ENCODE measurements at places on chromosomes 6 and 20.
A peak's percentile ranks its signal among the peaks of the same experiment; 100 is the strongest.

DNA sequence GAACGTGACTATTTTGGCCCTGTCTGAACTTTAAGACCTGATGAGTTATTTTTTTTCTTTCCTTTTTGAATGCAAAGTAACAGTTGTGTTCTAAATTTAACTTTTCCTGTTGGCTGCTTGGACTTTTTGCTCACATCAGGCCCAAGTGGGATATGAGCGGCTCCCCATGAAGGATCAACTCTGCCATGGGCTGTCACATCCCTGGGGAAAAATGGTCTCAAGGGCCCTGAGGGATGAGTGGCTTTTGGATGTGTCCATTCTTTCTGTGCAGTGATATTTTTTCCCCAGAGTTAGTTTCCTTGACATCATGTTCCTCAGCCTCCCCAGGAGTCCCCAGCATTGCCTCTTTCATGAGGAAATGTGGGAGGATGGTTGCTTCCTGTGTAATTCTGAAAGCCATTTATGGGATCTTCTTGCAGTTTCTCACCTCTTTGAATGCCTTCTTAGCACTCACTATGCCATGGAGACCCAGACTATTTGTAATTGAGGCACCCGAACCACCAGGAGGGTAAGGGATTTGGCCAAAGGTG, 92.5 kb downstream of the SLC24A3 start:
- no peak overlapping the region for H3K27ac ChIP-seq
- H3K4me1 ChIP-seq, result peaks cover 7% of the 10 kb centered on the region
- no peaks in the 10 kb centered on the region for H3K36me3 ChIP-seq
- DNase-seq, result no peak
- no peaks in the 10 kb centered on the region for H3K27me3 ChIP-seq
- H3K4me3 ChIP-seq, result no peak overlapping the region

DNA sequence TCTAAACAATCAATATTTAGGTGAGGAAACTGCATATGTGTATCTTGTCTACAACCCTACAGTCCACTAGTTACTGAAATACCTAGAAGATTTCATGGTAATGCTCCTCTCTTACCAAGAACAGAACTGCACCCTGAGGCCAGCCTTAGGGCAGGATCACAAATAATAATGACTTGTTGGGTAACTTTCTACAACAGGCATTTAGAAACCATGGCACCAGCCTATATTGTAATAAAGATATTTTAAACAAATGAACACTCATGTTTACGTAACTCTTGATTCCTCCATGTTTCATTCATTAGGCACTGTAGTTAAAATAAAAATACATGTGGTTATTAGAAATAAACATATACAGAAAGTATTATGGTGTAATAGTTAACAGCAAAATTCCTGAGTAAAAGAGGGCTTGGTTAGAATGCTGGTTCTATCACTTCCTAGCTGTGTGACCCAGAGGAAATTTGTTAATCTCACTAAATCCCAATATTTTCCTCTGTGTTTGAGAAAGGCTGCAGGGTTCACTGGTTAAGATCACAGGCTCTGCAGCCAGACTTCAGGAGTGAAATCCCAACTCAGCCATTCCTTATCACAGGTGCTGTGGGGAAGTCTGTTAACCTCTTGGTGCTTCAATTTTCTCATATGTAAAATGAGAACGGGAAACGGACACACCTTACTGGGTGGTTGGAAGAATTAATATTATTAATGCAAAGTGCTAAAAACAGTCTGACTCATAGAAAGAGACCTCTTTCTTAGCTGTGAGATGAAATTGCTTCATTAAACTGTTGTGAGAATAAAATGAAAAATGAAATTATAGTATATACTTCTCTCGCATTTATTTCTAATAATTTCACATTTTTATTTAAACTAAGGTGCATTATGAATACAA, 8.5 kb downstream of the HMGN3 start:
- H3K27me3 ChIP-seq, result no peaks in the 10 kb centered on the region
- DNase-seq, result no peak
- H3K4me1 ChIP-seq, result no peaks in the 10 kb centered on the region
- peaks cover 17% of the 10 kb centered on the region for H3K36me3 ChIP-seq
- no peak overlapping the region for H3K27ac ChIP-seq
- H3K4me3 ChIP-seq, result no peak overlapping the region

GRCh38 chr20:59253779-59254319, 46.6 kb upstream of the EDN3 start:
- no peaks in the 10 kb centered on the region for H3K27me3 ChIP-seq
- H3K4me1 ChIP-seq, result peaks cover 18% of the 10 kb centered on the region
- peak overlapping the region; percentile 31 for H3K27ac ChIP-seq
- peaks cover 31% of the 10 kb centered on the region for H3K36me3 ChIP-seq
- DNase-seq, result no peak
- no peak overlapping the region for H3K4me3 ChIP-seq

DNA sequence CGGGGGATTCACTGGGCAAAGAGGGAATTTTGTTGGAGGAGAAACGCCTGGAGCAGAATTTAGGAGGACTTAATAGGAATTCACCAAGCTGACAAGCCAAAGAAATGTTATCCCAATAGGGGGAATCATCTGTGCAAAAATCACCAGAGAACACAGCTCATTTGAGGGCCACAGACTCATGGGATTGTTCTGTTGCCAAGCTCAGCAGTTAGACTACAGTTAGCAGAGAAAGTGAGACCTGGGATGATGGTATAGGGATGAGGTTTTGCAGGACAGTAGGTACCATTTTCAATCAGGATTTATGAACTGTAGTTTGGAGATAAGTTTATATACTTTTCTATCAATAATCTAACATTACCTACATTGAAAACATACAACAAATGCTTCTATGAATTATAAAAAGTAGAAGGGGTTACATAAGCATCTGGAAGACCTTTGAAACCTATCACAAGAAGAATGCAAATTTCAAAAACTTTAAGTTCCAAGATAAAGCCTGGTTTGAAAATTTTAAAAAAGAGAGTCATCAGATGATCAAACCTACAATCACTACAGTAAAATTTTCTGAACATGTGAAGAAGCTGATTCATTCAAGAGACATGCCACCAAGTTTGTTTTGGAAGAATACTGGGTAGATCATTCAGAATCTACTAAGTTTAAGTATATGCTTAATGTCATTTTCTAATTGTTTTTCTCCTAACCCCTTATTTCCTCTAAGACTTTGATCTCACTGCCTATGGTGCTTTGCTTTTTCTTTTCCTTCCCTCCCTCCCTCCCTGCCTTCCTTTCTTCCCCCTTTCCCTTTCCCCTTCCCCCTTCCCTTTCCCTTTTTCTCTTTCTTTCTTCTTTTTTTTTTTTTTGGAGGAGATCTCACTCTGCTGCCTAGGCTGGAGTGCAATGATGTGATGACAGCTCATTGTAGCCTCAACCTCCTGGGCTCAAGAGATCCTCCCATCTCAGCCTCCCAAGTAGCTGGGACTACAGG, 81.5 kb downstream of the KIF13A start:
- no peak overlapping the region for H3K4me3 ChIP-seq
- no peaks in the 10 kb centered on the region for H3K27me3 ChIP-seq
- H3K36me3 ChIP-seq, result peaks cover 3% of the 10 kb centered on the region

DNA sequence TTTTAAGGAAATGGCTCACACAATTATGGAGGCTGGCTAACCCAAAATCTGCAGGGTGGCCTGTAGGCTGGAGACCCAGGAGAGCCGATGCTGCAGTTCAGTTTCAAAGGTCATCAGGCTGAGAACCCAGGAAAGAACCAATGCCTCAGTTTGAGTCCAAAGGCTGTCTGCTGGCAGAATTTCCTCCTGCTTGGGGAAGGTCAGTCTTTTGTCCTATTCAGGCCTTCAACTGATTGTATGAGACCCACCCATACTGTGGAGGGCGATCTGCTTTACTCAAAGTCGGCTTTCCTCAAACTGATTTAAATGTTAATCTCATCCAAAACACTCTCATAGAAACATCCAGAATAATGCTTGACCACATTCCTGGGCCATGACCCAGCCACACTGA, 189.7 kb upstream of the CDYL start:
- no peak overlapping the region for H3K4me3 ChIP-seq
- no peaks in the 10 kb centered on the region for H3K4me1 ChIP-seq
- H3K27ac ChIP-seq, result no peak overlapping the region
- H3K27me3 ChIP-seq, result peaks cover 18% of the 10 kb centered on the region

- no peak overlapping the region for H3K4me3 ChIP-seq
- no peaks in the 10 kb centered on the region for H3K36me3 ChIP-seq
- no peak overlapping the region for H3K27ac ChIP-seq
- peaks cover 13% of the 10 kb centered on the region for H3K27me3 ChIP-seq
- DNase-seq, result no peak
Observed at GRCh38 chr6:170238741-170239565, 51.9 kb downstream of the DLL1 start.

DNA sequence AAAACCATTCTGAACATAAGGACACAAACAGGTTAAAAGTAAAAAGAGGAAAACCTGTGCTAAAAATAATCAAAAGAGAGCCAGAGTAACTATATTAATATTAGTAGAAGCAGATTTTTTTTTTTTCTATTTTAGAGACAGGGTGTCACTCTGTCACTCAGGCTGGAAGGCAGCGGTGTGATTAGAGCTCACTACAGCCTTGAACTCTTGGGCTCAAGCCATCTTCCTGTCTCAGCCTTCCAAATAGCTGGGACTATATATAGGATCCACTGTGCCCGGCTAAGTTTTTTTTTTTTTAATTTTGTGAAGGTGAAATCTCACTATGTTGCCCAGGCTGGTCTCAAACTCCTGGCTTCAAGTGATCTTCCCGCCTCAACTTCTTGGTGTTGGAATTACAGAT, 33.4 kb upstream of the PLN start:
- no peaks in the 10 kb centered on the region for H3K27me3 ChIP-seq
- no peak overlapping the region for H3K4me3 ChIP-seq
- peaks cover 6% of the 10 kb centered on the region for H3K4me1 ChIP-seq
- DNase-seq, result no peak
- H3K27ac ChIP-seq, result no peak overlapping the region

DNA sequence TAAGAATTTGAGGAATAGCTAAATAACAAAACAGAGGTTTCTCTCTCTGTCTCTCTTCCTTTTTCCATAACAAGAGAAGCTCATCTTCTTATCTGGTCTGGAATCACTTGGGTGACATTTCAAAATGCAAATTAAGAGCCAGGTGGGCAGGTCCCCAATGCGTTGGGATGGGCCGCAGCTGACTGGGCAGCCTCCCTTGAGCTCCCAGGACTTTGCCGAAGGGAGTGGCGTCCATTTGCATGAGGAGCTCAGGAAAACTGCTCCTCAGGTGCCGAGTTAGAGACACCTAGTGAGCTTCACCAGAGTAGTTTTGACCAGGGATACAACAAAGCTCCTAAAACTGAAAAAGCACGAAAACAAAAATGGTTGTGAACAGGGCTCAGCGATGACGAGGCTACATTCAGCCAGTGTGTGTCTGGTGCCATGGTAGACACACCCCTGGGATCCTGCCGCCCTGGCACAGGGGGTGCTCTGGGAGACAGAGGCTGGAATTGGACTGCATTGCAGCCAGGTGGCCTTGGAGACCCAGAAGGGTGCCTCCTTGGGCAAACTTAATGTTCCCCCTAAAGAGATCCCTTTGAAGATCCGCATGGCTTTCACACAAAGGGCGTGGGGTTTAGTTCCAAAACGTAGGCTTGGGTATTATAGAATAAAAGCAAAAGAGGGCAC, 13.5 kb upstream of the SERPINB6 start:
- H3K27me3 ChIP-seq, result peaks cover 26% of the 10 kb centered on the region
- no peak for DNase-seq
- peaks cover 18% of the 10 kb centered on the region for H3K4me1 ChIP-seq
- H3K36me3 ChIP-seq, result no peaks in the 10 kb centered on the region
- no peak overlapping the region for H3K27ac ChIP-seq

- H3K27ac ChIP-seq, result no peak overlapping the region
- H3K4me1 ChIP-seq, result no peaks in the 10 kb centered on the region
- no peaks in the 10 kb centered on the region for H3K27me3 ChIP-seq
- DNase-seq, result no peak
- H3K36me3 ChIP-seq, result no peaks in the 10 kb centered on the region
Observed at GRCh38 chr6:121823437-121823851, 388.0 kb downstream of the GJA1 start.

DNA sequence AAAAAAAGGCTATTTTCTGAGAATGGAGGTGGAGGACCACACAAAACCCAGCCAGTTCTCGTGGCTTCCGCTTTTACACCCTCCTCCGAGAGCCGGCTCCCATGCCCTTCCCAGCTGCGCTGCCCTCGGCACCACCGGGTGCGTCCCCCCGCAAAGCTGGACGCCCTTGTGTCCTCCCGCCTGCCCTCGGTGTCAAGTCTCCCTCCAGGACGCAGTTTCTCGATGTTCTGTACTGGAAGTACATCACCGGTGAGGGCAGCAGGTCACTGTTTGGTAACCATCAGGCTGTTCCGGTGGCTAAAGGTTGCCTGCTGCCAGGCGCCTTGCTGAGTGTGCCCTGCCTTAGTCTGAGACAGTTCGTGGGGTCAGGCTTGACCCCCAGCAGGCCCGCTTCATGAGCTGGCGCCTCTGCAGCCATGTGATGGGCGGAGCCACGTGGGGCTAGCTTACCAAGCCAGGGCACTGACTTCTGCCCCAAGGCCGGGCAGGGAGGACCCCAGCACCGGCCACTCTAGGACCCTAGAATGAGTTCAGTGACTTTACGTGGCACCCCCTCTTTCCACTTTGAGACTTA, 34.6 kb downstream of the RREB1 start:
- H3K27ac ChIP-seq, result no peak overlapping the region
- peak overlapping the region; percentile 46 for H3K4me3 ChIP-seq
- H3K36me3 ChIP-seq, result peaks cover 3% of the 10 kb centered on the region
- no peak for DNase-seq

DNA sequence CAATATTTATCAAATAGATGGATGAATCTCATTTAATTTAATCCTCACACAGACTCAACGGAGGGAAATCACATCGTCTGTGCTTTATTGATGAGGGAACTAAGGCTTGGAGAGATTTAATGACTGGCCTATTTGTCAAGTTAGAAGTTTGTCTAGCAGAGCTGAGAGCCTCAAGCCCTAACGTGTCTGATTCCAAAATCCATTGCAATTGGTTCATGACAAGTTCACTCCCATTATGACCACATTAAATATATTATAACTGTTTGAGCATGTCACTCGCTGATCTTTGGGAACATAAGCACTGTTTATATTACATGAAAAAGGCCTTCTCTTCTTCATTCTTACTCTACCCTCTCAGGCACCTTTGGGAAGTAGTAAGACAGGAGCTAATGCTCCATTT, 89.4 kb upstream of the SIRPA start:
- no peaks in the 10 kb centered on the region for H3K27me3 ChIP-seq
- peaks cover 61% of the 10 kb centered on the region for H3K4me1 ChIP-seq
- H3K36me3 ChIP-seq, result peaks cover 2% of the 10 kb centered on the region
- H3K4me3 ChIP-seq, result no peak overlapping the region

DNA sequence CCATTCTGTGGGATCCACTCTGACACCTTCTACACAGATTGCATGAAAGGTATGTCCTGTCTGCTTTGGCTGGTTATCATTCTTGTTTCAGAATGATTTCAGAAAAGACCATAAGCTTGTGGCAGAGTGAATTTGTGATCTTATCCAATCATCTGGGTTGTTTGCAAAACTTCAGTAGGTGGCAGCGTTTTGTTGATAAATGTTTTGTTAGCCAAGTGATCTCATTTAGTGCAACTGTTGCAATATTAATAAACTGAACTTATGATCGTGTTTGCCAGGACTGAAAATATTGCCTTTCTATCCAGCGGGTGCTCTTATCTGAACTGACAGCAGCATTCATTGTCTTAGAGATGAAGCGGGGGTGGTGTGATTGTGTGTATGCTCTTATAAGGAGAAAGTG, 613.2 kb upstream of the NOX3 start:
- H3K27ac ChIP-seq, result no peak overlapping the region
- DNase-seq, result no peak
- no peaks in the 10 kb centered on the region for H3K36me3 ChIP-seq
- no peaks in the 10 kb centered on the region for H3K27me3 ChIP-seq
- no peak overlapping the region for H3K4me3 ChIP-seq

- peaks cover 71% of the 10 kb centered on the region for H3K4me1 ChIP-seq
- H3K4me3 ChIP-seq, result no peak overlapping the region
Observed at GRCh38 chr20:37375227-37375626, 29.3 kb downstream of the SRC start.

- DNase-seq, result no peak
- H3K36me3 ChIP-seq, result peaks cover 49% of the 10 kb centered on the region
- no peaks in the 10 kb centered on the region for H3K27me3 ChIP-seq
- no peak overlapping the region for H3K4me3 ChIP-seq
- peak overlapping the region; percentile 56 for H3K27ac ChIP-seq
Observed at GRCh38 chr6:89952686-89953085, 58.4 kb downstream of the GJA10 start.

Measured in stimulated activated naive B cell treated with anti-CD40 and anti-IgM and Interleukin-4, amounts not matched to agents 10 μg/mL and 1 μg/mL and 100 μg/mL, for 72 hours (primary cell).